RWPE1 (cell line): ENCODE measurements at places on chromosomes 4 and X.

DNA sequence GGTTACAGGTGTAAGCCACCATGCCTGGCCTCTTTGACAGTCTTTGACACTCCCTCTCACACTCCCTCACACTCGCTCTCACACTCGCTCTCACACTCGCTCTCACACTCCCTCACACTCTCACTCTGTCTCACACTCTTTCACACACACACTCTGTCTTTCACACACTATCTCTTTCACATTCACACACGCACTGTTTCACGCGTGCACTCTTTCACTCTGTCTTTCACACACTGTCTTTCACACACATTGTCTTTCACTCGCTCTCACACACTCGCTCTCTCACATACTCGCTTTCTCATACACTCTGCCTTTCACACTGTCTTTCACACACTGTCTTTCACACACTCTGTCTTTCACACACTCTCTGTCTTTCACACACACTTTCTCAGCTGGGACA, 167.1 kb upstream of the CXCL13 start:
- no peak for DNase-seq

- peak; percentile 48 for DNase-seq
Observed at GRCh38 chr4:83316459-83317165, 18.0 kb downstream of the HPSE start.

DNA sequence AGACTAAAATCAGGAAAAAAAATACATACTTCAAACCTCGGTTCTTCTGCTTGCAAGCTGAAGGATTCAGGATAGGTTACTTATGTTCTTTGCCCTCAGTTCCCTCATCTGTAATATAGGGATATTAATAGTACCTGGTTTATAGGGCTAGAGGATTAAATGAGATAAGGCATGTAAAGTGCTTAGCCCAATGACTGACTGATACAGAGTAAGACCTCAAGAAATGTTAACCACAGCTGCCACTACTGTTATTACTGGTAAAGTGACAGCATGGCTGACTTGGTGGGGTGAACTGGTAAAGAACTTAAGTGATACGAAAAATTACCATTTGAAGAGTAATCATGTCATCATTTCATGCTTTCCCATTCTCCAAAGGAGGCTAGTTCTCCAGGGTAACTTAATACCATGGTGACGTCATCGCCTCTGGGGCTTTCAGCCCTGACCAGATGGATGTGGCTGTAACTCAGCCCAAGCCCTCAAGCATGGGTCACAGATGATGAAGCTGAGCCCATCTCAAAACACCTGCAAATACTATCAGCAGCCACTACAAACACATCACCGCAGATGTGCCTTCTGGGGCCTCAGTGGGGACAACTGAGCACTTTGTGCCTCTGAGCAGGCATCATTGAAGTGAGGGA, 44.5 kb upstream of the SCML1 start:
- DNase-seq: no peak

GRCh38 chr4:184587701-184588100, 61.5 kb downstream of the CASP3 start:
- DNase-seq: no peak

DNA sequence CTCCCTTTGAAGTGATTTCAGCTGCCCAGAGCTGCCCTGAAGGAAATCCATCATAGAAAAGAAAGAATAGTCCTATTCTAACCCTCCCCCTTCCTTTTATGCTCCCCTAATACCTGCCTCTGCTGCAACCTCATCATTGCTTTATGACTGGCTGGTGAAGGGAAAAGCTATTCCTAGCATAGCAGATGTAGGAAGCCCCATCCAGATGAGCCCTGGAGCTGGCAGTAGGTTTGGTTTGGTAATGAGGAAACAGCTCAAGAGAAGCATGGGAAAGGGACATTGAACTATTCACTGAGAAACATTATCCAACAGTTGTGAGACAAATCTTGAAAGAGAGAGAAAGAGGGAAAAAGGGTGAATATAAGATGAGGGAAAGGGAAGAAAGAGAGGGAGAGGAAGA, 29.2 kb downstream of the ARSJ start:
- no peak for DNase-seq

DNA sequence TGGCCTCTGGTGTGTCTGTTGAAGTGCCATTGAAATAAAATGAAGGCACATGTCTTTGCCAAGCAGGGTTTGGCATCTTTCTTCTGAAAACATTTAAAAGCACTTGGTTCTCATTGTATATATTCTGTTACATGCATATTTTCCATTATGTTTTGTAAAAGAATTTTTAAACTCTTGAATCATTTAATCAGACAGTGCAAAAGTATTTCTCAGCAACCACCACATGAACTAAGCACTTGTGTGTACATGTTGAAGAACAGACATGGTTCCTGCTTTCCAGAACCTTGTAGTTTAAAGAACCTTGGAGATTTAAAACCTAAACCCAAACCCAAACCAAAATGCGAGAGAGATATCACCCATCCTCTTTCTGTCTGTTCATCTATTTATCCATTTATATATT, 220.3 kb upstream of the GIMD1 start:
- DNase-seq: no peak

DNA sequence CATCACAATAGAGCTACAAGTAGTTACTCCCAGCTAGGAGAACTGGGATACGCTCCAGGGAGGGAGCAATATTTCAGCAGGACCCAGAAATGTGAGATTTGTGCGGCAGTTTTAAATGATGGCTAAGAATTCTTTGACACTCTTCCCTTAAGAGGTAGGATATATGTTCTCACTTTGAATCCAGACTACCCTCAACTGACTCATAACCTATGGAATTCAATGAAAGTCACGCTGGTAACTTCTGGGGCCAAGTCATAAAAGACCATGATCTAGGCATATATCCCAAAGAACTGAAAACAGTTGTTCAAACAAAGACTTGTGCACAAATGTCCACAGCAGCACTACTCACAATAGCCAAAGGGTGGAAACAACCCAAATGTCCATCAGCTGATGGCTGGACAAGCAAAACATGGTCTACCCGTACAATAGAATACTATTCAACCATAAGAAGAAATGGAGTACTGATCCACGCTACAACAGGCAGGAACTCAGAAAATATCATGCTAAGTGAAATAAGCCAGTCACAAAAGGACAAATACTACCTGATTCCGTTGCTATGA, 10.5 kb downstream of the CD99L2 start:
- DNase-seq: peak; percentile 3

DNA sequence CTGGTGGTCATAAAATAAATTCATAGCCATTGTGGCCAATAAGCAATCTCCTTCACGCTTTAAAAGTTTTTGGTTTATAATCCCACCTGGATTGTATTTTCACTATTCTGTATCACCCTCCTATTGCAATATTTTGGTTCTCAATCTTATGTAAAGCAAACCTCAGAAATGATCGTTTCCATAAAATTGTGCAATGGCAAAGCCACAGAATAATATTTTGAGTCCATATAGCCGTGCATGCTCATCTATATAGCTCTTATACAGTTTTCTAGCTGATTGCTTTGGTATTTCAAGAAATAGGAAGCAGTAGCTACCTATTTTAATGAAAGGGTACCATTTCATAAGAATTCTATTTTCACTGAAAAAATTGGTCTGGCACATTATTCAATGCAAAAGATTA, 10.0 kb upstream of the HAND2 start:
- no peak for DNase-seq

DNA sequence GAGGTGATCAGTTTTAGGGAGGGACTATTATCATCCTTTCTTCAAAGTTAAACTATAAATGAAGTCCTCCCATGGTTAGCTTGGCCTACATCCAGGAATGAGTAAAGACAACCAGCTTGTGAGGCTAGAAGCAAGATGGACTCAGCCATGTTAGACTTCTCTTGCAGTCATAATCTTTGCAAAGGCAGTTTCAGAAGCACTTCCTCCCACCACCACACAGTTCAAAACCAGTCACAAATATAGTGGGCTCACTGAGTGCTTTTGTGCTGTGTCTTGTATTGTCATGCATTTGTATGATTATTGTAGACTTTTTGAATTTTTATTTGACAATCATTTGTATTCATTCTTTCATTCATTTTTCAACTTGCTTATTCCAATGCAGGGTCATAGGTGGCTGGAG, 204.5 kb downstream of the ZNF674 start:
- DNase-seq: no peak

GRCh38 chrX:115968436-115969252, 201.9 kb upstream of the AGTR2 start:
- peak; percentile 44 for DNase-seq

DNA sequence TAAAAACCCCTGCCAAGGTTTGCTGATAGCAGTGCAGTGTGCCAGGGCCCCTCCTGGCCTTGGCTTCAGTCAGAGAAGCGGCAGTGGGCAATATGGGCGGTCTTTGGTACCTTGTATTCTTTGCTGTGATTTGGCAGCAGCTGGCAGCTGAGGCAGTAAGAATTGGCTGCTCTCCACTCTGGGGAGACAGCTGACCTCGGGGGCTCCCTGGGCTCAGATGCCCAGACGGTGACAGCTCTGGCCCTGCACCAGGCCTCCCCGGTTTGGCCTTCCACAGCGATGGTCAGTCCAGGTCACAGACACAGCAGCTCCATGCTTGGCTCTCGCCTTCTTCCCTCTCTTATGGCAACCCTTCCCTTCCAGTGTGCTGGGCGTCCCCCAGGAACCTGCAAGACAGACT, 330.9 kb downstream of the BCOR start:
- DNase-seq: no peak

DNA sequence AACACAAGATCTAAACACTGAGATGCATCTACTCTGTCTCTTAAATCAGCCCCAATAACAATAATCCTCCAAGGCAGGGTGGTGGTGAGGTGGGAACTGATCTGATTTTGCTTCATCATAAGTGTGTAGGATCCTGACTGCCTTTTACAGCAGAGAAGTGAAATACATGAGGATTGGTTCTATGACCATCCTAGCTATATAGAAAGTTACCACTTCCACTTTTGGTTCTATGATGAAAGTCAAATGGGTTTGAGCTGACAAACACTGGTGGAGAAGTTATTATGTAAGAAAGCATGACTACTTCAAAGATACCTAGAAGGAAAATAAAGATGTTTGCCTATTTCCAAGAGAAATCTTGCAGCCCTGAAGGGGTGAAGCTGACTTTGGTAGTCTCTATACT, 181.6 kb downstream of the NKX6-1 start:
- DNase-seq: no peak

DNA sequence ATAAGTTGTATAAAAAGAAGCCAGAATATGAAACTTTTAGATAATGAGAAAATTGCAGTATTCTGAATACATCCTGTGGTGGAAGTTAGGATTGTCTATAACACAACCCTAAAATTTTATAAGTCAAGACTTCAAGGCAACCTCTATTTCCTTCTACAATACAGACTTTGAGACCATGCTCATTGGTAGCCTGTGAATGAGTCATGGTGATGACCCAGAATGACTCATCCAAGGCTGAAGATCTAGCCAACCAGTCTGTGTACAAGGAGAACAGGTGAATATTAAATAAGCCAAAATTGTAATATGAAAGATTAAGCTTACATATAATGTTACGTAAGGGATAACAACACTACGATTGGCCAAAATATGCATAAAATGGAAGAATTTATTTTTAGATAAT, 475.9 kb upstream of the GALNT7 start:
- DNase-seq: no peak

DNA sequence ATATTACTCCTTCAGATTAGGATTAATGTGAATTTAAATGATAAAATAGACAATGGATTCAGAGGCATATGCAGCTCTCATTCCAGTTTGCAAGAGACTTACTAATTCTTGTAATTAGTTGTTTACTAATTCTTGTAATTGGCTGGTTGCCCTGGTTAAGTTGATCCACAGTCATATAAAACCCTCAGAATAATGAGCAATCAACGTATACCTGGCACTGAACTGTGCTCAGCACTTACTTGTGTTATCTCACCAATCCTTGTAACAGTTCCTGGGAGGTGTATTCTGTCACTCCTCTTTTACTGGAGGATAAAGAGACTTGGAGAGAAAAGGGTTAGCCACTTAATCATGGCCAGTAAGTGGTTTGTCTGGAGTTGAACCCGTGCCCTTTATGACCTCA, 10.5 kb downstream of the HERC5 start:
- DNase-seq: no peak

GRCh38 chrX:140091125-140091886, 126.0 kb upstream of the CXorf66 start:
- DNase-seq: peak; percentile 0

DNA sequence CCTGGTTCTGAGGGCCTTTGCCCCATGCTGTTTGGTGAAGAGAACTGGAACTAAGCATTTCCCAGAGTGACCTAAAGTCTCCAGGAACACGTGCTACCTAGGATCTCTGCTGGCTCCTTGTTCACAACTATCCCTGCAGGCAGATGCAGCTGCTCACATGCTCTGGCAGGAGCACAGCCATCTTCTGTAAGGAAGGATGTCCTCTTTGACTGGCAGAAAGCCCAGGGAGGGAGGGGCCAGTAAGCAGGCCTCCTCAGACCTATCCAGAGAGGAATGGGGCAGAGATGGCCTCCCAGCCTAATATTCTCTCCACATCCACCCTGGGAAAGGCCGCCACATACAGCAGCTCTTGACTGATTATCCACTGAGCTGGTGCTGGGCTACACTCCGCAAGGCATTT, 142.8 kb upstream of the EOLA2 start:
- DNase-seq: no peak

DNA sequence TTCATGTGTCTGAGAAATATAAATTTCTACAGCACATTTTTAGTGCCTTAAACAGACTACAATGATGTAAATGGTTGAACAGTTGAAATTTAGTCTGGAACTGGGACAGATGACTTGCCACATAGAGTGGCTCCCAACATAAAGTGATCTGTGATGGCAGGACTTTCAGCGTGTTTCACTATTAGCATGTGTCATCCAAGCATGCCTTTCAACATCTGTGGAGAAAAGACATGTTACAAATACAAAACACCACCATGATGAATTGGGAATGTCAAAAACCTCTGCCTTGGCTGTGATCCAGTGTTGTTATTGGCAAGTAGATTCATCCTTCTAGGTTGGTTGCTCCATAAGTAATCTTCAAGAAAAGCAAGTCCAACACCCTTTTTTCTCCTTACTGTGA, 348.7 kb downstream of the MAPK10 start:
- DNase-seq: peak; percentile 16

DNA sequence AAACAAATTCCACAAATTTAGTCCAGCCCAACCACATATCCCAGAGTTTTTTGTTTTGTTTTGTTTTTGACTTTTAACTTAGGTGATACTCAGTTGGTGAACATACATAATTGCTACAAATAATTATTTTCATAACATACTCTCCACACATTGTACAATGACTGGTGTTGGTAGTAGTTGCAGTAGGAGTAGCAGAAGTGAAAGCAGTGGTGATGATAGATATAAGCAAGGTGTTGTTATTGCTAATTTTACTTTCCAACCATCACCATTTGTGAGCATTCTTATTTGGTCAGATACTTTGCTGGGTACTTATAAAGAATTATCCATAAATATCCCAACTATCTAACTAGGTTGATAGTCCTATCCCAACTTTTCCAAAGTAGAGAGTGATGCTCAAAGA, 47.3 kb downstream of the ARHGAP24 start:
- DNase-seq: no peak
